ENCODE measurements at places on chromosomes 2 and 18. TPM values are rescaled to one million over a fixed set of nuclear protein-coding genes. Genes with fewer than 3 reads are reported as not detected.

GRCh38 chr2:211216221-211216620 is 659.8 kb downstream of the CPS1 start:
- DNase-seq: no peak

DNA sequence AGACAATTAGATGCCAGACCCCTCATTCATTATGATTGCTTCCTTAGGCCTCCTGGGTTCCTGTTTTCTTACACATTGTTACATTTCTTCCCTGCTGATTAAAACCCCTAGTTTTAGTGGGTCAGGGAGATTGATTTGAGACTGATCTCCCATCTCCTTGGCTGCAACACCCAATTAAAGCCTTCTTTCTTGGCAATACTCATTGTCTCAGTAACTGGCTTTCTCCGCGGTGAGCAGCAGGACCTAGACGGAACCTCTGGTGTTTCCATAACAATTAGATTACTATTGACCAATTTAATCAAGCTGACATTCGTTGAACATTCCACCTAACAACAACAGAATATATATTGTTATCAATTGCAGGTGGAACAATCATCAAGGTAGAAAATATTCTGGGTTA is 1676.4 kb upstream of the SLC39A10 start:
- DNase-seq: no peak

GRCh38 chr18:939958-940357 is 35.3 kb downstream of the ADCYAP1 start:
- DNase-seq: no peak

DNA sequence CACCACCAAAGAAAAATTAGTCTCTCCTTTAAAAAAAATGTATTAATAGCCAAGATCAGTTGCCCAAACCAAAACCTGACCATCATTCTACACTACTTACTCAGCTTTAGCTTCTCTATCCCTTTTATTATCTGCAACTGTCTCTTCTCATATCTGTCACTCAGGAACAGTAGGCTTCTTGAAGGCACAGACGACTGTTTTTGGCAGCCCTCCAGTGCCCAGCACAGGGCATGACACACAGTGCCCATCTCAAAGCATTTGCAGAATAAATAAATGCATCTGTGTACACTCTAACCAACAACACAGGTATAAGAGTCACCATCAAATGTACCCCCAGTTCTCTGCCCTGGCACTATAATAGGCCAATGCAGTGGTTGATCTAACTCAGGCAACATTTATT is 117.2 kb downstream of the UXS1 start:
- no peak for DNase-seq

DNA sequence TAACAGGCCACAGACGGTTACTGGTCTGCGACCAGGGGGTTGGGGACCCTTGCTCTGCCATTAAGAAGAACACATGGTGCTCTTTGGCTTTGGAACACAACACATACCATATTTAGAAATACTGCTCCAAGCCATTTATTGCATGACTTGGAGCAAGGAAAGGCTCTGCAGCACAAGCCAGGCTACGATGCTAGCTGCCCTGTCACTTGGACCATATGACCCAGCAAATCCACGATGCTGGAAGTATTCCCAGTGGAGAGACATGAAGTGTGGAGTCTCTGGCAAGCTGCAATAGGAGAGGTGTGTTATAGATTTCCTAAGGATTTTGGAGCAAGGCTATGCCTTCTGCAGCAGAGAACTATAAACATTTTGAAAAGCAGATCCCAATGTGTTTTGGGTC is 171.2 kb downstream of the HAUS1 start:
- no peak for DNase-seq

DNA sequence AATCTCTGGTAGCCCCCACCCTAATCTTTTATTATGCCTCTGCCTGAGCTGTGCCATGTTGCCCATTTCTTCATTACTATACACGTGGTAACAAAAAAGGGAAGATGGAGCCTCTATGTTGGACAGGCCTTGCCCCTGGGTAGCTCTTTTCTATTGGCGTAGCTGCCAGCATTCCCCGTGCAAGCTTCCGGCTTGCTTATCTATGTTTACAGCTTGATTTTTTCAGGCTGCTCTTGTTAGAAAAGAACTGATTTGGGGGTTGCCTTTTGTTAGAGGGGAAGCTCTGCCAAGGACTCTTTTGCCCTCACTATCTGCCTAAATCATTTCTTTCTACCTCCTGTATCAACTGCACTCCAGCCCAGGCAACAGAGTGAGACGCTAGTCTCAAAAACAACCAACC is 45.5 kb upstream of the ZSWIM2 start:
- DNase-seq: no peak

- DNase-seq: no peak
Measured at GRCh38 chr2:191316246-191316994, 71.2 kb downstream of the MYO1B start.

- no peak for DNase-seq
Measured at GRCh38 chr2:10482460-10482859, 34.3 kb upstream of the ODC1 start.

GRCh38 chr2:105760639-105761337 is 16.1 kb downstream of the NCK2 start:
- DNase-seq: no peak

- no peak for DNase-seq
Measured at GRCh38 chr18:24922491-24922890, 429.5 kb downstream of the ZNF521 start.

DNA sequence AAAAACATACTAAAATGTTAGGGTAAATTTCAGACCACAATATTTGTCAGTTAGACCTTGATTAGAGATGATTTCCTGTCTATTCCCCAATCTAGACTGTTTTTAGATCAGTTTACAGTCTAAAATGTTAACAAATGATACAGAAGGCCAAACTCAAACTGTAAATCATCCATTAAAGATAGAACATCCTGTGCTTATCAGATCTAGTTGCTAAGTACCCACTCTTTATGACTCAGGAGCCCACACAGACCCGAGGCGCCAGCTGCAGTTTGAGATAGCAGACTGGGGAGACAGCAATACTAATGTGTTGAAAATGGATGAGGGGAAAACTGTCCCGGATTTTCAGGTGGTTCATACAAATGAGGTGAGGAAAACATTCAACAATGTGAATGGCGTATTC is 113.3 kb downstream of the SCG2 start:
- DNase-seq: no peak

DNA sequence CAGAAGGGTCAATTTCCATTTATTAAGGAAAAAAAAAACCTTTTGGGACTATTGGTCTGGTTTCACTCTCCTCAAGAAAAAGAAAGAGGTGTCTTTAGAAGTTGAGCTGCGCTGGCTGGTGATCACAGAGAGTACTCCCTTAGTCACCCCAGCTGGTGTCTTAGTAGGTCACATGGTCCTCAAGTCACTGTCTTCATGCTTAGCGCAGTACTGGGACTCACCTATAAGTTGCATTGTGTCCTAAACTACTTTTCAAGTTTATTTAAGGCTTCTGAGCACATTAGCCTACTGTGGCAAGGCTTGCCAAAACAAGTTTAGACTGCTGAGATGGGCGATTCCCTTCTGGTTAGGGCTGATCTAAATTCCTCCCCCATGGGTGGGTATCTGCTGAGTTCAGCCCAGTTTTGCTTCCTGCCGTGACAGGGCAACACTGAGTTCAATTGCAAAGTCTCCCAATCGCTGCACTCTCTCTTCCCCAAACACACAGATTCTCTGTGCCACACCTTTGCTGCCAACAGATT is 824.9 kb upstream of the CRIM1 start:
- DNase-seq: no peak

INHBB gene
- not detected for polyA plus RNA-seq

RAB31 gene
- polyA plus RNA-seq: 34.0 TPM

CHRND gene
- polyA plus RNA-seq: 0.59 TPM

RAB11FIP5 gene
- polyA plus RNA-seq: 39.9 TPM

TUBB8B gene
- 0.64 TPM for polyA plus RNA-seq

GALNT13 gene
- 2.1 TPM for polyA plus RNA-seq

Data from right renal cortex interstitium (tissue), 3 donors.